ENCODE measurements at places on chromosomes 6 and 20.

GRCh38 chr6:111353912-111354462 lies 129.0 kb downstream of the REV3L start:
- no peak for DNase-seq

DNA sequence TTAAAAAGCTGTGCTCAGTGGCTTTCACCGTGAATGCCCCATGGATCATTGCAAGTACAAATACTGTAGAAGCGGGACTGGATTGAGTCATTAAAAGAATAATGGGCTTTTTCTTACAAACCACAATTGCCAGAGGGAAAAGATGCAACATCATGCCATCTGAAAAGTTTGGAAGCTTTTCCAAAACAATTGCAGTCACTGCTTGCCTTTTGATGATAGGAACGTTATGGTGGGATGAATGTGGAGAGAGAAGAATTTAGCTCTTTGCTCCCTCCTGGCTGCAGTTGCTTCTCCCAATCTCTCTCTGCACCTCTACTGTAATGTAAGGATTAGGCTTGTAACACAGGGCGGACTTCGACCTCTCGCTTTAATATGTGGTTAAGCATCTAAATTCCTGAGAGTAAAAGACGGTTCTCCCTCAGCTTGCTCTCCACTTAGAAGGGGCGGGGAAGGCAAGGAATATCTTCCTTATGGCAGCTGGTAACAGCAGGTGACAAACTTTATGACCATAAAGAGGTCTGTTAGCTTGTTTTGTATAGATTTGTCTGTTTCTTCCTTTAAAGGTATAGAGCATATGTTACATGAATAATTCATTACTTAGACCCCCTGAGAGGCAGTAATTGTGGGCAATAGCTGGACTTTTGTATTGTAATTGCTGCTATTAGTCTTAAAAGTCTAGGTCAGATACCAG lies 376.1 kb downstream of the UTRN start:
- DNase-seq, result peak; percentile 98

- DNase-seq, result peak; percentile 50
These were observed 181.8 kb downstream of the DLL1 start for GRCh38 chr6:170108890-170109587.

DNA sequence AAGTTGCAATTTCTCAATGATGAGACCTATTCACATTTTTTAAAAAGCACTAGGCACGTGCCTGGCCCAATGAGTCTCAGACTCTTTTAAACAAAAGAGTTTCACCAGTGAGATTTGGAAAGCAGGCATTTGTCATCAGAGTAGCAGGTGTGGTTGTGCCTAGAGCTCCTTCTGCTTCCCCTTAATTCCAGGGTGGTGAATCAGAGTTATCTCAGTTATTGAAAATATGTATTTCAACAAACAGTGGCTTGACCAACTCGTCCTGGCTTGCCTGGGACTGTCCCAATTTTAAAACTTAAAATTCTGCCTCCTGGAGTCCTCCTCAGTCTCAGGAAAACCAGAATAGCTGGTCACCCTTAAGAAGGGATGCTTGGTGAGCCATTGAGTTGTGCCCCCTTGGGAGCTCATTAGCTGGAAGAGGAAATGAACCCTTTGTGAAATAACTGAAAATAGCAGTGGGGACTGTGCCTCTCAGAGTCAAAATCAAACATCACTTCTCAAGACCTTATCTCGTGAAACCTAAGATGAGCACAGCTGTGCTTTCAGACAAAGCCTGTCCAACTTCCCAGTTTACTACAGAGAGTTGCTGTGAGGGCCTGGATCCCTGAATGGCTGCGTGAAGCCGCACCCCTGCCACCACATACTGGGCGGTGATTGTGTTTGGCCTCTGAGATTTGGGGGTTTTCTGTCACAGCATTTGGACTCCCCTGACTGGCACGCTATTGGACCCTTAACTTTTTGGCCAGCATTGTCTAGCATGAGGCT lies 116.3 kb downstream of the ANKRD60 start:
- DNase-seq, result no peak

DNA sequence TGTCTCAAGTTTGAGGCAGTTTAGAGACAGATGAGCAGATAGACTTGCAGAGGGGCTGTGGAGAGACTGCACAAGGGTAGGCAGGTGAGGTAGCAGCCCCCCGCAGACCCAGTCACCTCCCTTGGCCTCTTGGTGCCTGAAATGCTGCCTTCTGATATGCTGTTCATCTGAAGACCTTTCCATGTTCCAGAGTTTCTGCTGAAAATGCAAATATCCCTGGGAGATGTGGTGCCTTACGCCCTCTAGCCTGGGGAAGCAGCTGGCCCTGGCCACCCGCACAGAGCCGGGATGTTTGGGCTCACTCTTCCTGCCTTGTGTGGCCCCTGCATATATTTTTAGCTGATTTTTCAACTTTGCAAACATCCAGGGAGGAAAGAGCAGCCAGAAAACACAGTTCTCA lies 51.4 kb downstream of the TMEM242 start:
- DNase-seq, result no peak

DNA sequence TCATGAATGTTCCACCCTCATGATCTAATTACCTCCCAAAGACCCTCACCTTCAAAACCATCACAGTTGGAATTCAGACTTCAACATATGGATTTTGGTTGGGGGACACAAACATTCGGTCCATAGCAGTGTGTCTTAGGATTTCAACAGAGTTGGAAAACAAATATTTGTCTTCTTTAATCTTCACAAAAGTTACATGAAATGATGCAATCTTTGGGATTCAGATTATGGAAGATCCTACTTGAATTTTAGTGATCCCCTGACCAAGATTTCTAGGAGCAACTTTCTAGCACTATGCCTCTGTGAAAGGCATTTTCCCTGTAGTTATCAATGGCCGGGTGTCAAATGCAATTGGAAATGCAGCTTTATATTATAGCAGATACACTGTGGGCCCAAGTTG lies 86.5 kb downstream of the TRMT11 start:
- no peak for DNase-seq

- DNase-seq, result no peak
These were observed 25.6 kb upstream of the ENPP4 start for GRCh38 chr6:46104209-46104608.

- DNase-seq, result no peak
These were observed 343.4 kb downstream of the TBC1D32 start for GRCh38 chr6:120990866-120991265.

GRCh38 chr6:122755901-122756300 lies 23.6 kb upstream of the FABP7 start:
- DNase-seq, result no peak

DNA sequence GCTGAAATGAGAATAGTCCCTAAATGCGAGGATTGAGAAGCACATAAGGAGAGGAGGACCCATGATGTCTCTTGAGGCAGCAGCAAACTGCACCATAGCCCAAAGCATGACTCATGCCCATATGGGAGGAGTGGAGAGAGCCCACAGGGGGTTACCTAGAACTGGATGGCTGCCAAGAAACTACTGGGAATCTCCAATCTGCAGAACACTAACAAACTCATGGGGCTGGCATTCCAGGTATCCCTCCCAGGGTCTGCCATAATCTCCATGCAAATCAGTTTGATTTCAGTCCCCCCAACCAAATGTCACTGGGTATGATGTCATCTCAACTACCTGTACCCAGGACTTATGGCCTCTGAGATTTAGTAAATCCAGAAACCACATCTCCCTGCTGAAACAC lies 410.5 kb downstream of the PTPRT start:
- no peak for DNase-seq

DNA sequence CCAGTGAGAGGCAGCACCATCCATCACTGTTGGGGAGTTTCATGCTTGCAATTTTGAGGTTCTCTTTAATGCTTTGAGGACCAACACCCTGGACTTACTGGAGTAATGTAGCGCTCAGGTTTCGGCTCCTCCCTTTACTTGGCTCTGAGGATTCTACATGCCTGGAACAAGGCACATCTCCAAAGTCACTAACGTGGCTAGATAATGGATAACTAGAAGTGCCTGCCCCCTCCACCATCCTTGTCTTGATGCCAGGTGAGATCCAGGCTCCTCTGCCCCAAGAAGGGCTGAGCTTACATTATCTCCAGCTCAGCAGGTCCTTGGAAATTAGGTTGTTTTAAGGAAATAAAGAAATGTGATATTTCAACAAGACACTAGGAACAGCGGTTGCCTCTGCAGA lies 75.5 kb upstream of the ZNFX1 start:
- no peak for DNase-seq

GRCh38 chr20:31901615-31902014 lies 31.2 kb downstream of the TTLL9 start:
- DNase-seq, result no peak

DNA sequence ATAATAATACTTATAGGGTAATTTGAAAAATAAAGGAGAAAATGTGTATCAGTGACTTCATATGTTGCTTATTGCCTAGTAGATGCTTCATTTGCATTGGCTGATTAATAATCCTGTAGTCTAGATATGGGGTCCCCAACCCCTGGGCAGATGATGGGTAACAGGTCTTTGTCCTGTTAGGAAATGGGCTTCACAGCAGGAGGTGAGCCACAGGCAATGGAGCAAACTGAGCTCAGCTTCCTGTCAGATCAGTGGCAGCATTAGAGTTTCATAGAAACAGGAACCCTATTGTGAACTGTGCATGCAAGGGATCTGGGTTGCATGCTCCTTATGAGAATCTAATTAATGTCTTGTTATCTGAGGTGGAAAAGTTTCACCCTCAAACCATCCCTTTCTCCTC lies 1049.5 kb upstream of the EPHA7 start:
- DNase-seq, result peak; percentile 32

- no peak for DNase-seq
These were observed 190.8 kb upstream of the LAMP5 start for GRCh38 chr20:9323622-9324021.

DNA sequence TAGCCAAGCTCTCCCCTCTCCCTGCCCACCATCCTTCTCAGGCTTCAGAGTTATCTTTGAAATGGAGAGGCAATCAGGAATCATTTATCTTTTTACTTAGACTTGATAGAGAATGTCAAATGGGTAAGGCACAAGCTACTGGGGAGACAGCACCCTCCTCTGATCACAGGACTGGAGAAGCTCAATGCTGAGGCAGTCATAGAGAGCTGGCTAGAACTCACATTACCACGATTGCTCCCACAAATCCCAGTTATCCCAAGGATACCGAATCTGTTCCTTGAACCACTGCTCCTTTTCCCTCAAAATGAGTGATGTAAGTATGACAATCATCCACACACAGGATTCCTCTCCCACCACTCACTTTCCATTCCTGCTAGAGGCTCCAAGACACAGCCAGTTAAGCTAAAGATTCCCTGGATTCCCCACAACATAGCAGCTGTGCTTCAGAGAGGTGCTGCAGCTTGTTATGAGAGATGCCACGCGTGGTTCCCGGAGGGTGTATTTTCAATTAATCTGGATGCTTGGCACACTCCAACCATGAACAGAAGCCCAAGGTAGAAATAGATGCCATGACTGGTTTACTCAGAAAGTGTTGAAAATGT lies 96.2 kb upstream of the VGLL2 start:
- DNase-seq, result no peak

- peak; percentile 77 for DNase-seq
These were observed 41.1 kb upstream of the PTGIS start for GRCh38 chr20:49608752-49609670.

DNA sequence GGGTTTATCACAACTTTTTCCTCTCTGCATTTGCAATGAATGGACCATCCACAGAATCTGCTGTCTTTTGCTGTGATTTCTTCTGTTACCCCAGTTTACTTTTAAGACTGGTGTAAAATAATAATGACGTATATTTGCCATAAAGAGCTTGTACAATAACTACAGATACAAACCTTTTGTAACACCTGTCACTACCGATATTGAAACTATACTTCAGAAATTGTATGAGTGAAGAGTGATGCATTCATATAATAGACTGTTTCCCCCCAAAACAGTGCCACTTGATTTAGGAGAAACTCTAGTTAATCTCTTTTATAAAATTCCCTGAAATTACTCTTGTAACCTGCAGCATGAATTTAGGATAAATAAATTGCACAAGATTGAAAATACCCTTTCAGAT lies 26.4 kb upstream of the PIM1 start:
- DNase-seq, result no peak

DNA sequence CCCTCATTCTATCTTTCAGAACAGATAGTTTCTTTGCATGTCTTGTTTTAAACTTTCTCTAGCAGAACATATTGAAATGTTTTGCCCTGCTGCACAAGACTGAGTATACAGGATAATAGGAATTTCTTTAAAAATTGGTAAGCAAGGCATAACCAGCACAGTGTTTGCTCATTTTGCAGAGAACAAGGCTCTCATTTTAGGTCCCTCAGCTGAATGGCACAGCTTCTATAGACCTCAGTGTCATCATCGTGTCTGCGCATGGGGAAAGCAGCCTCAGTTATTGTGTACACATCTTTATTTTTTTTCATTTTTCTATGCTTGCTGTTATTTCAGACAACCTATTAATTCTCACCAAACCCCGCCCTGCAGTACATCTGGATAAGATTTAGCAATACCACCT lies 35.7 kb downstream of the TTI1 start:
- DNase-seq, result no peak

DNA sequence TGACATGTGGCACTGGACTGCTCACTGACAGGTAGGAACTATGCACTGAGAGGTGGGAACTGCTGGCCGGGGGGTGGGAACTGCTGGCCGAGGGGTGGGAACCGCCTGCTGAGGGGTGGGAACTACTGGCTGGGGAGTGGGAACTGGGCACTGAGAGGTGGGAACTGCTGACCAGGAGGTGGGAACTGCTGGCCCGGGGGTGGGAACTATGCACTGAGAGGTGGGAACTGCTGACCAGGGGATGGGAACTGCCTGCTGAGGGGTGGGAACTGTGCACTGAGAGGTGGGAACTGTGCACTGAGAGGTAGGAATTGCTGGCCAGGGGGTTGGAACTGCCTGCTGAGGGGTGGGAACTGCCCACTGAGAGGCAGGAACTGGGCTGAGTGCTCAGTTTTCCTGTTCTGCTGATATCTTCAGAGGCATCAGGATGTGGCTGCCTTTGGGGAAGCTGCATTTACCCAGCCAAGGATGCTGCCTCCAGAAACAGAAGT lies 90.2 kb downstream of the THBS2 start:
- DNase-seq, result no peak

DNA sequence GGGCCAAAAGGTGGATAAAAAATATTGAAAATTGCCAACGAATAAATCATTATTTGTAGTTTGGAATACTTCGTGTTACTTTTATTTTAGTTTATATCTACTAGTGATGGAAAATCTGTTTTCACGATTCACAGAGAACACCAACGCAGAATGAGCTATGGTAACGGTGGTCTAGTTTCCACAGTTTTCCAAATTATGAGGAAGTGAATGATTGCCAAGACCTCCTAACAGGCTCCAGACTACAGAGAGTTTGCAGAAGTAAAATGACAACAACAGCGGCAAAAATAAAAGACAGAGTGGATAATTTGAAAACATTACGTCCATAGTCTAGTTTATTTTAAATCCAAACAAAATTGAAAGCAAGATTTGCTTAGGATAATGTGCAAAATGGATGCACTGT lies 57.0 kb upstream of the AIG1 start:
- no peak for DNase-seq

- no peak for DNase-seq
These were observed 21.7 kb downstream of the VPS52 start for GRCh38 chr6:33249732-33250630.

DNA sequence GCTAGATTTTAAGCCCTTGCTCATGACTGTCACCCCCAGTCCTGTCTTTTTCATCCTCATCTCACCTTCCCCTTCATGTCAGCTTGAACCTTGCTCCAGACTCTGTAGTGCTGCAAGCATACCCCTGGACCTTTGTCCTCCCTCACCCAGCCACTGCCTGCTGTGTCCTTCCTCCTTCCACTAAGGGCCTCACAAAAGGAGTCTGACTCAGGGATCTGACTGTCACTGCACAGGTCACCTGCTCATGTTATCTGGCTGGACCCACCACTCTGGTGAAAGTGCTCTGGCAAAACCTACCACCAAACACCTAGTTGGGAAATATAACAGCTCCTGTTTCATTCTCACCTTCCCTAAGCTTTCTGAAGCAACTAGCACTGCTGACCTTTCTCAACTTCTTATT lies 151.4 kb downstream of the INSM1 start:
- no peak for DNase-seq
